OCI-LY7 (cell line): ENCODE measurements at places on chromosomes 2 and 18. TPM values are rescaled to one million over a fixed set of nuclear protein-coding genes. Genes with fewer than 3 reads are reported as not detected.

The LRP2 gene
- total RNA-seq = 0.06 and 0.89 TPM in 2 replicates

The GPATCH11 gene
- total RNA-seq = 18.9 and 24.5 TPM in 2 replicates

The ALK gene
- not detected in 2 replicates for total RNA-seq

The CYP27C1 gene
- not detected in 2 replicates for total RNA-seq

The SLC14A1 gene
- not detected in 2 replicates for total RNA-seq

The DSG3 gene
- not detected in 2 replicates for total RNA-seq

The DNMT3A gene
- total RNA-seq = 7.2 and 7.3 TPM in 2 replicates

The NT5C1B gene
- not detected in 2 replicates for total RNA-seq
